ENCODE measurements at places on chromosomes 11 and 22. TPM values are rescaled to one million over a fixed set of nuclear protein-coding genes. Genes with fewer than 3 reads are reported as not detected.

The TMEM151A gene
- 0.03 TPM for polyA plus RNA-seq

The H19 gene
- 0.68 TPM for polyA plus RNA-seq

The SCGB1A1 gene
- polyA plus RNA-seq: not detected

The ELFN2 gene
- polyA plus RNA-seq: 0.33 TPM

The TMPRSS5 gene
- 0.40 TPM for polyA plus RNA-seq

The CARNS1 gene
- 0.14 TPM for polyA plus RNA-seq

The DNAJB7 gene
- not detected for polyA plus RNA-seq

DNA sequence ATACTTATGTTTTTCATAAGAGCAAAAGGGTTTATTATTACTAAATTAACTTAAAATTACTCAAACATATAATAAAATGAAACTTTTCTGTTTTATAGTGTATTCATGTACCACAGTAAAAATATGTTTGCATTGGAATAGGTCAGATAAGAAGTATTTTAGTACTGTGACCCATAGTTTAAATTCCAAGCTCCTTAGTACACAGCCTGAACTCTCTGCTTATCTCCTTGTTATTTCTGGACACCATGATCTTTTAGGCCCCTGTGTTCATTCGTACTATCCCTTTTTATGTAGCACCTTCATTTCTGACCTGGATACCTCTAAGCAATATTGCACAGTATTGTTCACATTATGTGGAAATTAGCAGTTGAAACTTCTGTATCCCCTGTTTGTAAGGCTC, 296.7 kb upstream of the SYN3 start:
- no peaks in the 10 kb centered on the region for H3K36me3 ChIP-seq
- H3K4me3 ChIP-seq: no peak overlapping the region
- no peak overlapping the region for H3K27ac ChIP-seq
- H3K4me1 ChIP-seq: no peaks in the 10 kb centered on the region
- no peaks in the 10 kb centered on the region for H3K27me3 ChIP-seq
- no peak for DNase-seq

DNA sequence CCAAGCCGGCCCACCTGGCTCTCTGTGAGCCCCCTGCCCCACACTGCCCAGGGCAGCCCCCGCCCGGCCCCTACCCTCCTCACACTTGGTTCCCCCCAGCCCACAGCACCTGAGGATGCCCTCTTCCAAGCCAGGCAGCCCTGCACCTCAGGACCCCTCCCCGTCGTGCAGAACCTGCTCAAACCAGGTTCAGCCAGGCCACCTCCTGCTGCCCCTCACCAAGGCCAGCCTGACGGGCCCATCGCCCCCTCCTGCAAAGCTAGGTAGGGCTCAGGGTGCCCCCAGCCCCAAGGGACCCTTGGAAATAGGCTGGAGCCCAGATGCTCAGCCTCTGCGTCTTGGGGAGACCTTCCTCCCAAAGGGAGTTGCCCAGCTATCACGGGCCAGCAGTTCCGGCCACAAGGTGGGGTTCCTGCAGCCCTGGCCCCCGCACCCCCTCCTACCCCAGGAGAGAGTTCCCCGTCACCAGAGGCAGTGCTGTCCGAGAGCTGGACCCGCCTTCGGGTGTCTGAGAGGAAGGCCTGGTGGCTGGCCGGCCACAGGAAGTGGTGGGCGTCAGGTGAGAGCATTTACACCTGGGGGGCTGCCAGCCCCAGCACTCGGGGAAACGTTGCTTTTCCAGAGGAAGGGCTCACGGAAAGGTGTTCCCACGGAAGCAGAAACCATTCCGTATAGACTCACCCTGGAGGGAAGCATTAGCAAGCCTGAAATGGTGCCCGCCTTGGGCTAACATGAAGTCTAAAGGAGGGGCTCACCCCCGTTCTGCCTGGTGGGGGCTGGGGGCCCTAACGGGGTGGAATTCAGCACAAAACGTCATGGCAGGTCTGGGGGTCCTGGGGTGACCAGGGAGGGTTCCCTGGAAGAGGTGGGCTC, 3.2 kb upstream of the SYT8 start:
- no peaks in the 10 kb centered on the region for H3K36me3 ChIP-seq
- no peaks in the 10 kb centered on the region for H3K27me3 ChIP-seq
- H3K27ac ChIP-seq: no peak overlapping the region
- H3K4me1 ChIP-seq: peaks cover 3% of the 10 kb centered on the region
- H3K4me3 ChIP-seq: no peak overlapping the region

DNA sequence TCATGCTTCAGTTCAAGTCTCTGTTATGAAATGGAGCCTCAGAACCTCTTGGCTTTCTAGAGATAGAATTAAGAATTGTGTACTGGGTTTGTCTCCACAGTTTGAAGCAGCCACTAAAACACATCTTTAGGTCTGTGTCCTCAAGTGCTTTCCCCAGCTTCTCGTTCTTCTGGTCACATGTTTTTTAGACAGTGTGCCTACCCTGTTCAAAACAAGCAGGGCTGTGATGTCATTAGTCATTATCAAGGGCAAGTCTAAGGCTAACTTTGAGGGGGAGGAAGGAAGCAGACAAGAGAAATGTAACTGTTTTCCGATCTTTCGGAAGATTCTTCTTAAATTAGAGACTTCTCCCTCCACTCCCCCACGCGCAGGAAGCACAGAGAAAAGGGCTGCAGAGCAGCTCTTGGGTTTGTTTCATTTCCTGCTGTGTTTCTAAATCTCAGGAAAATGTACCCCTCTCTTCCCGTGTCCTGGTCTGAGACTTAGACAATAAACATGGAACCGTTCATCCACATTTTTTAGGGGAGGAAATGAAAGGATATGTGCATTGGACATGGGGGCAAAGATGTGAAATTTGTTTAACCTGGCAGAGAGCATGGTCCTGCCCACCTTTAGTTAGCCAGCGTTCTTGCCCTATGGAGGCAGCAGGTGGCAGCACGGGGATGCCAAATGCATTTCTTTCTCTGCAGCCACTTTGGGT, 3.1 kb downstream of the AKIP1 start:
- H3K36me3 ChIP-seq: peaks cover 3% of the 10 kb centered on the region
- peak; percentile 57 for DNase-seq
- H3K4me1 ChIP-seq: peaks cover 22% of the 10 kb centered on the region
- H3K27ac ChIP-seq: no peak overlapping the region

DNA sequence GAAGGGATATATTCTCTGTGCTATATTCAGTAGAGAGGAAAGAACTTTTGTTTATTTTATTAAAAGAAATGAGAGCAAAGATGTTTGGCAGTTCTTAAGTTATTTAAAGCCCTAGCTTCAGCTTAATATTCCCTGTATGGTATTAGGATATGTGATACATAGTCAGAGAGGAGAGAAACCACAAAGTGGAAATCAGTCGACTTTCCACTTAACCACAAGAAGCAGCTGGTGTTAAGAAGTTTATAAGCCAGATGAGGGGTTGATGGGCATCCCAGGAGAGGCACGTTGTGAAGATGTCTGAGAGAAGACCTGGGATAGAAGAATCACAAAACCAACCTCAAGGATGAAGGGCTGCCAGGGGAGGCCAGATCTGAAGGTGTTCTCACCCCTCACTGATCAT, 23.3 kb upstream of the PHF21B start:
- H3K4me1 ChIP-seq: no peaks in the 10 kb centered on the region
- no peak overlapping the region for H3K27ac ChIP-seq
- no peak for DNase-seq
- no peak overlapping the region for H3K4me3 ChIP-seq

DNA sequence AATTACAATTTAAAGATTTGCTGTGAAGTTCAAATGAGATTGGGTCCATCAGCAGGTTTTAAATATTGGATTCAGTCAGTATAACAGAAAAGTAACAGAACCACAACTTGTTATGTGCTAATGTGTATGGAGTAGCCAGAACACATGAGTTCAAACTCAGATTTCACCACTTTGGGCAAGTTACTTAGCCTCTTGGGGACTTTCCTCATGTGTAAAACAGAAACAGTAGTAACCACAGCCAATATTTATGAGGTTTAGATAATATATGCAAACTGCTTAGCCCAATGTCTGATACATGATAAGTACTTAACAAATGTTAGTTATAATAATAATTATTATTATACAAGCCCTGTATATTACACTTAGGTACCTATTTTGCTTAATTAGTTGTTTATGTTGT, 21.8 kb upstream of the SLC5A12 start:
- H3K36me3 ChIP-seq: no peaks in the 10 kb centered on the region
- H3K27me3 ChIP-seq: no peaks in the 10 kb centered on the region
- H3K4me3 ChIP-seq: no peak overlapping the region
- H3K27ac ChIP-seq: no peak overlapping the region
- no peak for DNase-seq
- H3K4me1 ChIP-seq: no peaks in the 10 kb centered on the region

GRCh38 chr11:34546511-34547209, 33.1 kb upstream of the ELF5 start:
- no peak for DNase-seq
- H3K27ac ChIP-seq: no peak overlapping the region
- H3K4me1 ChIP-seq: no peaks in the 10 kb centered on the region
- H3K36me3 ChIP-seq: no peaks in the 10 kb centered on the region

GRCh38 chr11:95507794-95508193, 276.8 kb upstream of the SESN3 start:
- H3K36me3 ChIP-seq: no peaks in the 10 kb centered on the region
- H3K27me3 ChIP-seq: no peaks in the 10 kb centered on the region
- H3K4me3 ChIP-seq: no peak overlapping the region
- no peaks in the 10 kb centered on the region for H3K4me1 ChIP-seq
- no peak overlapping the region for H3K27ac ChIP-seq
- DNase-seq: no peak

- H3K4me3 ChIP-seq: no peak overlapping the region
- H3K27me3 ChIP-seq: peaks cover 3% of the 10 kb centered on the region
- no peak for DNase-seq
- no peak overlapping the region for H3K27ac ChIP-seq
- no peaks in the 10 kb centered on the region for H3K36me3 ChIP-seq
These were observed 2.1 kb downstream of the SMIM35 start for GRCh38 chr11:118084656-118085055.

- peak within 1 kb of the TSS; percentile 64 for H3K4me3 ChIP-seq
- no peak within 1 kb of the TSS for H3K27ac ChIP-seq
- no peak for DNase-seq
- H3K4me1 ChIP-seq: peaks cover 6% of the 10 kb centered on the region
- H3K27me3 ChIP-seq: peaks cover 3% of the 10 kb centered on the region
These were observed at the start of gene GNAZ for GRCh38 chr22:23070418-23071229. GNAZ (plus strand) TSS chr22:23070519; CDS start chr22:23095696, 25,177 bp downstream.

DNA sequence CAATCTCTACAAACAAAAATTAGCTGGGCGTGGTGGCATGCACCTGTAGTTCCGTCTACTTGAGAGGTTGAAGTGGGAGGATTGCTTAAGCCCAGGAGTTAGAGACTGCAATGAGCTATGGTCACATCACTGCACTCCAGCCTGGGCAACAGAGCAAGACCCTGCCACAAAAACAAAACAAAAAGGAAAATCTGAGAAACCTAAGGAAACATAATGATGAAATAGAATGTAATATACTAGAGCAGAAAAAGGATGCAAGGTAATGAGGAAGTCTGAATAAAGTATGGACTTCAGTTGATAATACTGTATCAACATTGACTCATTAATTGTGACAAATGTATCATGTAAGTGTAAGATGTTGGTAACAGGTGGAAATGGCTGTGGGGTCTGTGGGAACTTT, 8.1 kb downstream of the NPAS4 start:
- no peak overlapping the region for H3K4me3 ChIP-seq
- no peaks in the 10 kb centered on the region for H3K4me1 ChIP-seq
- DNase-seq: no peak
- H3K36me3 ChIP-seq: no peaks in the 10 kb centered on the region
- no peaks in the 10 kb centered on the region for H3K27me3 ChIP-seq

GRCh38 chr11:125464666-125465065, 31.4 kb downstream of the FEZ1 start:
- H3K4me3 ChIP-seq: no peak overlapping the region
- no peaks in the 10 kb centered on the region for H3K36me3 ChIP-seq
- no peak overlapping the region for H3K27ac ChIP-seq
- no peaks in the 10 kb centered on the region for H3K4me1 ChIP-seq
- DNase-seq: no peak

GRCh38 chr11:115409691-115410220, 94.5 kb downstream of the CADM1 start:
- no peak overlapping the region for H3K27ac ChIP-seq
- no peaks in the 10 kb centered on the region for H3K36me3 ChIP-seq
- peak; percentile 6 for DNase-seq
- no peaks in the 10 kb centered on the region for H3K27me3 ChIP-seq
- H3K4me3 ChIP-seq: no peak overlapping the region

DNA sequence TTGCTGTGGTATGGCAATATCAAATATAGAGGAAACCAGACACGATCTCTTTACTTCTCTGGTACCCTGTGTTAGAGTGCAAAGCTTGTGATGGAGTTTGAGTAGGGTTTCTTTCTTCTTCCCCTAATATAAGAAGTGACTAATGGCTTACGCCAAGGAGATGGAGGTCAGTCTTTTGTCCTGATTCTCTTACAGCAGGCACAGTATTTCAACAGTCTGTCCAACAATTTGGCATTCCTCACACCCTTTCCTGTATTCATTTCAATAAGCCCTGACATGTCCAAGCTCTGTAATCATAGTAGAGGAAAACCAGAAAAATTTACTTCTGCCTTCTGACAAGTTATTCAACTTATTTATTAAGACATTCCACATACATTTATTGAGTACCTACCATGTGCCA, 546.2 kb downstream of the TMEM135 start:
- no peaks in the 10 kb centered on the region for H3K36me3 ChIP-seq
- H3K27me3 ChIP-seq: no peaks in the 10 kb centered on the region
- no peak for DNase-seq
- no peak overlapping the region for H3K4me3 ChIP-seq
- H3K27ac ChIP-seq: no peak overlapping the region

DNA sequence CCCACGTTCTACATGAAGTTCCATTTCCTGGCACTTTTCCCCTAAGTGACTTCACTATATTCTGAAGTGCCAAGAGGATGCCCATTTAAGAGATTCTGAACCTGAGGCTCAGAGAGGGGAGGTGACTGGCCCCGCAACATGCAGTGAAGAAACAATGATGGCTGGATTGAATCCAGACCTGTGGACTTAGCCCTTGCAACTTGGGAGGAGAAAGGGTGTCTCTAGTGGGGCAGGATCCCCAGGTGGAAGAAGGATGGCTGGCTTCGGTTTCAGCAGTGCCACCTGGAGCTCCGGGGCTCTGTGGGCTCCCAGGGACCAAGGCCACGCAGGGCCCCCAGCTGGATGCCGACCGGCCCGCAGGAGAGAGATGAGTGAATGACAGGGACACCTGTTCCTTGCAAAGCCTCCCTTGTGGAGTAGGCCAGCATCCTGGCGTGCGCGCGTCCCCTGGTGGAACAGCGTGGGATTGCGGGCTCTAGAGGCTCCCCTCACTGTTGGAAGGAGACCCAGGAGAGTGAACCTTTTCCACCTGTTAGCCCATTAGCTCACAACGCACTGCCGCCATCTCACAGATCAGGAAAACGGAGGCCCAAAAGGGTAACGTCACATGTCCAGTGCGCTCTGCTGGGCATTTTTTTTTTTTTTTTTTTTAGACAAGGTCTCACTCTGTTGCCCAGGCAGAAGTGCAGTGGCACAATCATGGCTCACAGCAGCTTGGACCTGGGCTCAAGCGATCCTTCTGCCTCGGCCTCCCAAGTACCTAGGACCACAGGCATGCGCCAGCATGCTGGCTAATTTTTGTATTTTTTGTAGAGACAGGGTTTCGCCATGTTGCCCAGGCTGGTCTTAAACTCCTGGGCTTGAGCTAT, 104.7 kb downstream of the KIAA1671 start:
- no peaks in the 10 kb centered on the region for H3K27me3 ChIP-seq
- no peak overlapping the region for H3K27ac ChIP-seq
- peak; percentile 63 for DNase-seq
- H3K4me3 ChIP-seq: no peak overlapping the region
- no peaks in the 10 kb centered on the region for H3K36me3 ChIP-seq

Data from endothelial cell of umbilical vein (primary cell).